Hair follicular keratinocyte (primary cell): ENCODE measurements at places on chromosomes 4 and X. TPM values are rescaled to one million over a fixed set of nuclear protein-coding genes. Genes with fewer than 3 reads are reported as not detected.

PPEF1 gene
- not detected in 2 replicates for total RNA-seq

ETDA gene
- not detected in 2 replicates for total RNA-seq

ARMCX2 gene
- 25.9 and 45.7 TPM in 2 replicates for total RNA-seq

ATOH1 gene
- not detected in 2 replicates for total RNA-seq

PLRG1 gene
- total RNA-seq: 42.4 and 72.3 TPM in 2 replicates

IDH3G gene
- 71.1 and 76.5 TPM in 2 replicates for total RNA-seq

OTC gene
- not detected in 2 replicates for total RNA-seq

SEC24D gene
- total RNA-seq: 56.3 and 63.9 TPM in 2 replicates

HTR2C gene
- total RNA-seq: not detected in 2 replicates

MED14 gene
- 15.3 and 17.2 TPM in 2 replicates for total RNA-seq

EXOC1L gene
- not detected in 2 replicates for total RNA-seq
